D721Med (cell line): ENCODE measurements at places on chromosomes 2 and 18.
A peak's percentile ranks its signal among the peaks of the same experiment; 100 is the strongest.

GRCh38 chr2:160110674-160111239, 48.3 kb upstream of the PLA2R1 start:
- DNase-seq: no peak

DNA sequence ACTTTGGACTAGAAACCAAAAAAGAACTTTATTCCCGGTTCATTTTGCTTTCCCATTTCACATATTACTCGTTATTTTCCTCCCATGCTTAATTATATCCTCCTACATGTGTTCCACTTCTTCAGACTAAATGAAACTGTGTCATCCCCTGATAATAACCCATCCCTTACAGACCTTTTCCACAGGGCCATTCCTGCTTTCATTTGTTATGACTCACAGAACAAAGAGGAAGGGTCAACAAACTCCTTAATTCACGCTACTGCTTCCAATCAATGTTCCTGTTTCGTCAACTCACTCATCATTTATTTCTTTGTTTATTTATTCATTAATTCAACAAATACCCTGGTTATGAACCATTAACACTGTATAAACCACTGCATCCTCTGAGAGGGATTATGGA, 104.5 kb downstream of the ZEB2 start:
- no peak for DNase-seq

DNA sequence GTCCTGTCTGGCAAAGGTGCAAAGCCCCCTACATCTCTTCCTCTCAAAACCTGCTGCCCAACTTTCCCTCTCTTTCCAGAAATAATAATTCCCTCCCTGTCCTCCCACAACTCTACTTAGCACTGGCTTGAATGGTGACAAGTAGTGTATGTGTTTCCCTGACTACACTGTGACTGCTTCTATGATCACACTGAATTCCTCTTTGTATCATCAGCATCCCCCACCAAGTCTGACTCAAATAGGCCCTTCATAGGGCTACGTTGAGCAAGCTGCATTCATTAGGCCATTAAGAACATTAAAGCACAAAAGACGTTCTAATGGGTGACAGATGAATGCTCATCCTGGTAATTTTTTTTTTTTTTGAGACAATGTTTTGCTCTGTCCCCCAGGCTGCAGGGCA, 13.7 kb upstream of the ST3GAL5 start:
- DNase-seq: no peak

DNA sequence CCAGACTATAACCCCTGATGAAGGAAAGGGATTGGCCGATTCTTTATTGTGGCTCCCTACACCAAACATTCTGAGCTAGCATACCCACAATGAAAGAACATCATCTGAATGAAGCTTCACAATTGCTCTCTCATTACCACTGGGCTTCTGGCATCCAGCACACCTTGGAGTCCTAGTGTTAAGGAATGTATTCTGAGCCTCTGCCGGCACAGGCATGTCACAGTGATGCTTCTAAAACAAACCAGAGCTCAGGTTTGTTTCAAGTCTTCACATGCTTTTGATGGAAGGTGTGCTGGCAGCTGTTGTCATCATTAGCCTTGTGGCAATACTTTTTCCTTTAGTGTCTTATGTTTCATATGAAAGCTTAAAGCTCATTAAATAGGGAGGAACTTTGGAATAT, 76.3 kb upstream of the RBBP8 start:
- DNase-seq: no peak

DNA sequence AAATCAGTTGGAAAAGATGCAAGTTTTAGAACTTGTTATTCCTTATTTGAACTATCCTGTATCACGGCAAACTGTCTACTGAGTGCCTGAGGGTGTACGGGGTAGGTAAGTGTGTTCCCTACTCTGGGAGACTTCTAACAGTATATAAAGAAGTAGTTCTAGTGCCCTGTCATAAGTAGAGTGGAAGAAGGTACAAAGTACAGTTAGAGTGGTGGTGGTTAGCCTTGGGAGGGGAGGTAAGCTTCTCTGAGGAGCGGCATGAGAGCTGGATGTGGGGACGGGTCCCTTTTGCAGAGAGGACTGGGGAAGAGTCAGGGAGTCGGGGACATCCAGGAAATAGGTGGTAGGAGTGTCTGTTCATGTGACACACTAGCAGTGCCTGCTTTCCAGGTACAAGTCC, 48.5 kb downstream of the DGKD start:
- no peak for DNase-seq

GRCh38 chr2:70920367-70920715, 15.4 kb upstream of the ATP6V1B1 start:
- DNase-seq: no peak

- DNase-seq: no peak
These were observed 10.0 kb downstream of the MRPL19 start for GRCh38 chr2:75656563-75656962.

DNA sequence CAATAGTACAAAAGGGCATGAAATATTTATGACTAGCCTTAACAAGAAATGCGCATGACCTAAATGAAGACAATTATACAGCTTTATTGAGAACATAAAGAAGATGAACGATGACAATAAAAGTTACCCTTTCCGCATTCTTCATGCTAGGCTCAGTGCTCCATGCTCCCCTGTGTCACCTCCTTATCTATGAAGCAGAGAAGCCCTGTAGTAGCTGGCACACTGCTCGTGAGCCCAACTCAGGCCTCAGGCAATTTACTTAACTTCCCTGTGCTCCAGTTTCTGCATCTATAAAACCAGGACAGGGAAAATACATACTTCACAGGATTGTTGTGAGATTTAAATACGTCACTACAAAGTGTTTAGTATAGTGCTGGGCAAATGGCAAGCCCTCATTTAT, 34.5 kb upstream of the NABP1 start:
- no peak for DNase-seq

GRCh38 chr18:41814651-41815050, 140.4 kb upstream of the PIK3C3 start:
- no peak for DNase-seq

DNA sequence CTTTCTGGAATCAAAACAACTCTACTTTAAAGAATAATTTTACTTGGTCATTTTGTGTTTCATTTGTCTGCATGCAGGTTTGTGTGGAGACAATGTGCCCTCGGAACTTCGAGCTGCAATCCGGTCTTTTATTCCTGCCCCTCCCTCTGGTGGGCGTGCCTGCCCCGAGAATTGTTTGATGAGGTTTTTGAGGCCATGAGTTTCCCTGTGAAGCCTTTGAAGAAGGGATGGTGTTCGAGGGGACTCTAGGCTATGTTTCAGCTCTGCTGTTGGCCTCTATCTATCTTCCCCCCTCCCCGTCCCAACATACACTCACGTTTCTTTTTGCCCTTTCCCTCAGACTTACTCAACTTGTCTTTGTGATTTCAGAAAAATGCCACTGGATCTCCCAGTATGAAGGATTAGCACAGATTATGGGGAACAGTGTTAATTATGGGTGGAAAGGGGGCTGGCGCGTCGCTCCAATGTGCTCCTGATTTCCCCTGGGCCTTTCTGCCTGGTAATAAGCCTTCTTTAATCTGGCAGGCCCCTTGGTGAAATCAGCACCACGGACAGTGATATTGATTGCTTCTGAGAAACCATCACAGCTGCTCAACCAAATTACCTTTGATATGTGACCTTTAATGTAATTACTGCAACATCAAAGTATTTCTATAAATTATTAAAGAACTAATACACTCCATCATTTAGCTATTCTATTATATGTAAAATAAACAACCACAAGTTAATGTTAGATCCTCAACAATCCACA, 82.2 kb downstream of the CELF4 start:
- peak; percentile 80 for DNase-seq

DNA sequence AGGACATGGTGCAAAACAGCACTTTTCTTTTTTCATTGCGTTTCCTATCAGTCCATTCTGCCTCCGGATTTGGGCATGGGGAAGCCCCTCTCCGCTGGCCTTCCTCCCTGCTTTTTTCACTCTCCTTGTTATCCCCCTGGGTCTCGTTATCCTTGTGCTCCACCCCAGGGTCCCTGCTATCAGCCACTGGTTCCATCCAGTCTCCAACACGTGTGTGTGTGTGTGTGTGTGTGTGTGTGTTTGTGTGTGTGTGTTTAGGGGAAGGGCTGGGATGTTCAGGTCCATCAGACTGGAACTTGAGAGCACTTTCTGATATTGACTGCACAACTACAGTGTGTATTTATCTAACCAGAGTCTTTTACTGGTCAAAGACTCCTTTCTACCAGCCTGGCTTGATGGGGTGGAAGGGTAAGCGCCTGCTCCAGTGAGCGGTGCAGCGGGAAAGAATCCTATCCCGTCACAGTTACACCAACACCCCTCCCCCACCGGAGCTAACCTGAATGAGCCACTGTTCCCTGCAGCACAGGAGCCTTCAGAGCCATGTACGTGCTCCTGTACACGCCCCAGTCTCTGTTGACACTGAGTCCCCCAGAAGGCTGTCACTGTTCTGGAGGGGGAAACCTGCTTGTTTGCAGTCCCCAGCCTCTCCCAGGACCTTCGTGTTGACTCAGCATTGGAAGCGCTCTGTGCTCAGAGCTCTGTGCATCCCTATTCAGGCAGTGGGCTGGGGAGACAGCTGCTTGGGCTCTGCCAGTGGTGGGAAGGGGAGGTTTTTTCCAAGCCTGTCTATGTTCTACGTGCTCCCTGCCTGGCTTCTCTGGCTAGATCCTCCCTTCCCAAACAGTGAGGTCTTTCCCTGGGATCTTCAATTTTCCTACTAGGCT, 4.6 kb downstream of the INHA start:
- DNase-seq: no peak

DNA sequence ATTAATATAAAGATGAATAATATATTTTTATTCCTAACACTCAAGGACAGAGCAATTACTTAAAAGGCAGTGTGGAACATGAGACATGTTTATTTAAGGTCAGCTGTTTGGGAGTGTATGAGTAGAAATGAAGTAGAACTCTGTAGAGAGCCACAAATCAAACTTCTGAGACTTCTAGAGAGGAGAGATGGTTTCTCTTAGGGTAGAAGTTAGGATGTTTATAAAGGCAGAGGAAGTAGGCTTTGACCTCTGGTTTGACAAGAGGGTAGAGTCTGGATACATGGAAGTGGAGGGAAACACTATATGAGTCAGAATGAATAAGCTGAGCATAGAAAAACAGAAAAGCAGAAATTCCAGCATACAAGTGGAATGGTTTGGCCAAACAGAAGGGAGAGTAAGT, 262.1 kb upstream of the KLHL14 start:
- DNase-seq: no peak

DNA sequence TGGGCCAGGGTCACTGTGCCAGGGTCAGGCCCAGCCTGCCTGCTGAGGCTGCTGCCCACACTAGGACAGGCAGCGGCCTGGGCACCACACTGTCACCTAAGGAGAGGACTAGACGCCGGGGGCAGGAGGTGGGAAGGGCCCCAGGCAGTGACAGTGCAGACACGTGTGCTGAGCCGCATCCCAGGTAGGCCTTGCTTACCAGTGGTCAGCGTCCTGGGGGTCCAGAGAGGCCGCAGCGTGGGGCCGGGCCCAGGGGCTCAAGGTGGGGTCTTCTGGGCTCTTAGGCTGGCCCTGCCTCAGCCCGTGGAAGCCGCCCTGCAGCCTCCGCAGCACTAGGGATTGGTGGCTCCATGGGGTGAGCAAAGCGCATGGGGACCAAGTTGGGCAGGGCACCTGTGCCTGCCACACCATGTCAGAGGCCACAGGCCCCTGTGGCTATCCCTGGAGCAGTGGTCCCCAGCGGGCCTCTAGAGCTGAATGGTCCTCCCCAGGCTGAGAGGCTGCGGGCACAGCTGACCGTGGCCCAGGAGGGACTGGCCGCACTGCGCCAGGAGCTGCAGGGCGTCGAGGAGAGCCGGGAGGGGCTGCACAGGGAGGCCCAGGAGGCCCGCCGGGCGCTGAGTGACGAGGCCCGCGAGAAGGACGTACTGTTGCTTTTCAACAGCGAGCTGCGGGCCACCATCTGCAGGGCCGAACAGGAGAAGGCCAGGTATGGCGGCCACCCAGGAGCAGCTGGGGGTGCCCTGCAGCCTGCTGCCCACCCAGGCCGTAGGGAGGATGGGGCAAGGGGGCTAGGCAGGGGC, 35.2 kb upstream of the SNED1 start:
- DNase-seq: no peak

GRCh38 chr18:38038242-38038641, 472.6 kb upstream of the CELF4 start:
- DNase-seq: no peak

DNA sequence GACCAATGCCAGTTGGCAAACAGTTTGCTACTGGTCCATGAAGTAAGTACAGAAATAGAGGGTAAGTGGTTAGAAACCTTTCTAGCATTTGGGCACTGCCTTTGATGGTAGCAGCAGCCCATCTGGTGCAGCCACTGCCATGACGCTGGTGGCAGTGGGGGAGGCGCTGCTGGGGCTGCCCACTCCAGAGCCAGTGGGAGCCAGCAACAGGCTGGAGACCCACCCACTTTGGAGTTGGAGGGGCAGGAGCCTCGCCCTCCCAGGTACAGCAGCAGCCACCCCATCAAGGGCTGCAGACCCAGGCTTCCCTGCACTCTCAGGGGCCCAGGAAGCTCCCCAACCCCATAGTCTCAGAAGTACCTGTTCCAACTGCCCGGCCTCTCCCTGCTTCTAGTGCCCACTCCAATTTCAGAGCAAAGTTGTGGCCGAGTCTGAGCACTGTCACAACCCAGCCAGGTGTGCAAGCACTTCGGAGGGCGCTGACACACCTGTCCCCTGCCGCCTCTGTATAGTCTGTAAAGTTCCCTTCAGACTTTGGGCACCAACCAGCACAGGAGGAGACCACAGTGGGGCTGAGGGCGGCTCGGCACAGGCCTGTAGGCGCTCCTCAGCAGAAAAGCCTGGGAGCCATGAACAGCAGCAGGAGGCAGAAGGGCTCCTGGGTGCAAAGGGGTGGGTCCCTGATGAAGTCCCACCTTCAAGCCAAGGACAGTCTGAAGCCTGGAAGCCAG, 125.6 kb upstream of the CCDC150 start:
- DNase-seq: no peak

GRCh38 chr2:11495844-11496681, 30.1 kb upstream of the E2F6 start:
- DNase-seq: no peak

GRCh38 chr2:104888489-104889258, 34.8 kb downstream of the POU3F3 start:
- no peak for DNase-seq

DNA sequence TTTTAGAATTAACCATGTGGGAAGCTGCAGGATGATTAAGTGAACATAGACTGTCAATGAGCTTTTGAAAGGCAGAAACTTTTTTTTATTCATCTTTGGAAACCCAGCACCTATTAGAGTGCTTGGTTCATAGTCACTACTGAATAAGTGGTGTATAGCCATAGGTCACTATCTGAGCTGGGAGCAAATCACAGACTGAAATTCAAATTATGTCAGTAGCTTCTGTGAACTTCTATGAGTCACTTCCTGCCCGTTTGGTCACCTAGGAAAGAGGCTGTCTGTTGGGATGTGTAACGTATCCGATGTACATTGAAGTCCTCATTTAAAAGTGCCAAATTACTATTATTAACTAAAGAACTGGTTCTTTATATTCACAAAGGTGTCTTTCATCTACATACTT, 20.5 kb upstream of the SLC40A1 start:
- DNase-seq: no peak
